NCI-H446 treated with DMSO at 0.1 percent for 48 hours (cell line): ENCODE measurements at places on chromosomes 2 and 18.
A peak's percentile ranks its signal among the peaks of the same experiment; 100 is the strongest.

GRCh38 chr18:61388010-61388409 lies 54.8 kb downstream of the CDH20 start:
- no peak for DNase-seq

DNA sequence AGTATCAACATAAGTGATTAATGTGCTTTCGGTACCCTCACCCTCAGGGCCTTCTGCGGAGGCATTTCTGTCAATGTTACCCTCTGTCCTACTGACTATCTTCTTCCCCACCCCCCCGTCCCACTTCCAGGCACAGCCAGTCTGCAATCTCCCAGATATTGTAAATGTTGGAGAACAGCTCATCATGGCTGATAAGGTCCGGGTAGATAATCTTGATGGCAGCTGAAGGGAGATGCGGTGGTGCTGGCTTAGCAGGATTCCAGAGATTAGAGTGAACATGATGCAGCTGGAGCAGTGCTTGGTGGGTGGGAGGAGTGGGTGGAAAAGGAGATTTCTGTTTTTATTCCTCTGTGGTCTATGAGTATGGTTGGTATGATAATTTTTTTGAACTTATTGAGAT lies 15.5 kb downstream of the GTF2A1L start:
- DNase-seq: no peak

DNA sequence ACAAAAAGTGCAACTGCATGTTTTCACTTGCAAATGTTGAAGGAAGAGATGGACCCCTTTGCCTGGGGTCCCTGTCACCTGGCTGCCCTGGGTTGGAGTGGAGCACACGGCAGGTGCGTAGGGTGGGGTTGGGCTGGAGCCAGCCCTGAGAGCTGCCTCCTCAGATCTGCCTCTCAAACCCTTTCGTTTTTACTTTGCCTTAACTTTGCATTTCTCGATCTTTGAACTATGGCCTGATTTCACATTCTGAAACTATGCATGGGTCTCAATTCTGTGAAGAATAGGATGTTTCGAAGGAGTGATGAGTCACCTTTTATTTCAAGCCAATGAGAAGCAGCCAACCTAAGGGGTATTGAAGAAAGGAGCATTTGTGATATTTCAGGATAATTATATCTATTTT lies 132.8 kb downstream of the ACOXL start:
- DNase-seq: no peak

DNA sequence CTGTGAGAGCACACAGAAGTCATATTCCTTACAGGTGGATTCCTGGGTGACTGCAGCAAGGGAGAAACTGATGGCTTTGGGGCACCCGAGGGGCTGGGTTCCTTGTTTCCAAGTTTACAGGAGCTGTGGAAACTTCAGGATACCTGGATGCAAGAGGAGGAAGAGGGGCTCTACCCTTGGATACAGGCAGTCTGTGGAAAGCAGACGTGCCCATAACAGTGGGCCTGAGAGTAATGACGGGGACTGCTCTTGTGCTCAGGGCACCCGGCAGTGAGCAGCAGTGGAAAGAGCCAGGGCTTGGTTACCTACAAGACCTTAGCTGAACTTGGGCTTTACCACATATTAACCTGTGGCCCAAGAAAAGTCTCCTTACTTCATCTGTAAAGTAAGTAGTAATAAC lies 102.2 kb upstream of the TGFA start:
- DNase-seq: no peak

GRCh38 chr2:205545971-205546816 lies 136.1 kb upstream of the NRP2 start:
- no peak for DNase-seq

DNA sequence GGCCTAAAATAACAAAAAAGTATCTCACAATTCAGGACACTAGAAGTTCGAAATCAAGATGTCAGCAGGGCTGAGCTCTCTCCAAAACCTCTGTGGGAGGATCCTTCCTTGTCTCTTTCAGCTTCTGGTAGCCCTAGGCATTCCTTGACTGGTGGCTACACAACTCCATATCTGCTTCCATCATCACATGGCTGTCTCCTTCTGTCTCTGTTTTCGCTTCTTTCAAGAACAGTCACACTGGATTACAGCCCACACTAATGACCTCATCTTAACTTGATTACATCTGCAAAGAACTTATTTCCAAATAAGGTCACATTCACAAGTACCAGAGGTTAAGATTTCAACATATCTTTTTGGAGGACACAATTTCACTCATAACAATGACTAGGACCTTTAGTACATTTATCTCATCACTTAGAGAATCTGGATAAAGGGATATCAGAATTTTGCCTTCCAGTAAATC lies 275.2 kb downstream of the IRS1 start:
- DNase-seq: no peak

DNA sequence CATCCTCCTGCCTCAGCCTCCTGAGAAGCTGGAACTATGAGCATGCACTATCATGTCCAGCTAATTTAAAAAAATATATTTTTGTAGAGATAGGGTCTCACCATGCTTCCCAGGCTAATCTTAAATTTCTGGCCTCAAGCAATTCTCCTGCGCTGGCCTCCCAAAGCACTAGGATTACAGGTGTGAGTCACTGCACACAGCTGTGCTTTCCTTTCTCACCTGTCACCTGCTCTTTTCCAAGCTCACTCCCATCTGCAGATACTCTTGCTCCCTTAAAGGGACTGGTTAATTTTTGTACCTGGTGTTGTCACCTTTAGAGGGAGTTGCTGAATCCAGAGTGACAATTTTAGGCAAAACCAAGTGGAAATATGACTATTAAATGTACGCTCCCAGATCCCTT lies 178.2 kb downstream of the LOXHD1 start:
- DNase-seq: no peak

- DNase-seq: no peak
Measured at GRCh38 chr2:239882331-239882732, 142.8 kb downstream of the NDUFA10 start.

DNA sequence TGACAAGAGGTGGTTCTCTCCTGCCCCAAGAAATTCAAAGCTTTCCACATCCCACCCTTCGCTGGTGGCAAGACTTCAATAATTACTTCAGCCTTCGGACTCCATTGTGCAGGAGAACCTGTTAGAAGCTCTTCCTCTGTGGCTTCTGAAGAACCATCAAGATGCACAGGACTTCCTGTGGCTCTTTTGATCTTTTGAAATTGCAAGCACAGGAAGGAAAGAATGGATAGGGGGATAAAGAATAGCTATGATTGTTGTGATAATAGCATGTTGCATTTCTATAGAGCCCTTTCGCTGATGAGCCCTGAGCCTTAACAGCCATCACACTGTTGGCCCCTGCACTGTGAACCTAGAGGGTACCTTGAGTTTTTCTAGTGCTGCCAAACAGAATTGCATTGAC lies 7.4 kb downstream of the EPAS1 start:
- no peak for DNase-seq

DNA sequence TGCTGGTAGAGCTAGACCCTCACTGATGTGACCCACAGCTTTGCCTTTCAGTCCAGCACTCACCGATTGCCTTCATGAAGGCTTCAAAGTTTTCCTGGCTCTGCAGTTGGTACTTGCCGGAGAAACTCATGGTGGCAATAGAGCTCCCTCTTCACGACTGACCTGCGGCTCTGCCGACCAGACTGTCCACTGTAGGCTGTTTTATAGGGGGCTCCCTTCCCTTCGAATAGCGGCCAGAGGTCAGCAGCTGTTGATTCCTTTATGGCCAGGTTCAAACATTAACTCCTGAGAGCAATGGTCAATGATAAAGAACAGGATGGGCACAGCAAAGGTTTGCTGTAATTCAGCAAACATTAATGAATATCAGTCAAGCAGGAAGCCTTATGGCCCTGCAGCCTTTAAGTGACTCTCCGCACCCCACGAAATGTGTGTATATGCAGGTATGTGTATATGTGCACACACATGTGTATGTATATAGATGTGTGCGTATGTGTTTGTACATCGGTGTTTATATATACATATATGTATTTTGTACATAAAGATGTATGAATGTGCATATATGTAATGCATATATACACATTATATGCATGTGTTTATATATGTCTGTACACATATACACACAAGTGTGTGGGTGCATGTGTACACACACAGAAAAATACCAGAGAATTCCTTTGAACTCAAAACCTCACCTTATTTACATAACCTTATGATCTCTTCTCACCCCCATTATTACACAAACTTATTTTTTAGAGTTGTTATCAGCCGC lies at the start of gene FABP1:
Gene FABP1 (minus strand): TSS at position 175 of the 766 bp plus-strand sequence. CDS start 45 bp downstream, at position 130.
- no peak for DNase-seq

GRCh38 chr2:196987298-196987648 lies 60.8 kb upstream of the PGAP1 start:
- no peak for DNase-seq

DNA sequence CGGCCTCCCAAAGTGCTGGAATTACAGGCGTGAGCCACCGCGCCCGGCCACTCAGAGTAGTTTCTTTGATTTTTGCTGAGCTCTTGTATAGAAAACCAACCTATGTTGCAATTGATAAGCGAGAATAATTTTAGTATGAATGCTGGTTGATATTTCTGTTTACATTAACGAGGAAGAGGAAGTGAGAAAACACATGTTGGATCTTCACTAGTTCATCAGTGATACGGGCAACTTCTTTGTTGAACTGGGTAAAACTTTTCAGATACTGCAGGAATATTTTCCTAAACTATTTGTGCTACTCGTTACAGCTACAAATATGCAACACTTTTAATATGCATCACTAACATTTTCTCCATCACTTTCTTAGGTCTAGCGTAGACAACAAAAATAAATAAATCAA lies 67.9 kb upstream of the SLC25A52 start:
- no peak for DNase-seq

DNA sequence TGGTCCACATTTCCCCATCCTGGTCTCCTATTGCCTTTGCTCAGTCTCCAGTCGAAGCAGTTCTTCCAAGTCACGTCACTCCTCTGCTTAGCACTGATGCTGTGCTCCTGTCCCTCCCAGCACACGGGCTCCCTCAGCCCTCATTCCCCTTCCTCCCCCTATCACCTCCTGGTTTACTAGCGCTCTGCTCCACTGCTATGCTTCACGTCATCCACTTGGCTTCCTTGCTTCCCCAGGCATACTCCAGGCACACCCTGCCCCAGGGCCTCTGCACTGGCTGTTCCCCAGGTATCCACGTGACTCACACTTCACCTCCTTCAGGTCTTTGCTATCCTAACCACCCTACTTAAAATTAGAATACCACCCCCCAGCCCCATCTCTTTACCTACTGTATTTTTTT lies 269.3 kb downstream of the GLI2 start:
- DNase-seq: no peak

DNA sequence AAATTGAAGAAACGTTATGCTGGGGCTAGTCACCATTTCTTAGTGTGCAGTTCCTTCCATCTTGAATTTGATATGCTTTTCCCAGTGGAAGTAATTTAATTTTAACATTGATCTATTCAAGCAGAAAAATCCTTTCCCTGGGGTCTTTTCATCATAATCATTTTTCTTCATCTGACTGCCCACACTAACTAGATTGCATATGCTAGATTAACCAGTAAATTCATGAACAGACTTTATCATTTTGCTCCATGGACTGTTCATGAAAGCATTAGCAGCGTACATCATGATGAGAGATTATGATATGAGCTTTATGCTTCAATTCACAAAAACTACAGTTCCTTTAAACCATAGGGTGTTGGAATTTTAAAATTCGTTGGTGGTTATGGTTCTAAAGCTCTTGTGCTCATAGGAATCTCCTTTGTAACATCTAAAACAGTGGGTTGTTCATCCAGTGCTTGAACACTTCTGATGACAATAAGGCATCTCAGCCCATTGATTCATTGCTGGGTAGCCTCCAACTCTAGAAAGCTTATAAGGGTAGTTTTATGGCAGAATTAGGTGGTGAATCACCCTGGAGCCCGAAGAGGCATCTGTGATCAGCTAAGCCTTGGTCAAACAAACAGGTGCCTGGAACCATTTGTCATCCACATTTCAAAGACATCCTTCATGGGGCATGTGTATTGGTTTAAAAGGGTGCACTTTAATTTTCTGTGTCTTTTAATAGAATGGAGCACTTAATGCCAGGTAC lies 77.2 kb upstream of the NDUFV2 start:
- DNase-seq: peak; percentile 73

- no peak for DNase-seq
Measured at GRCh38 chr2:13515254-13515653, 798.5 kb downstream of the TRIB2 start.

GRCh38 chr2:23354554-23354953 lies 30.4 kb upstream of the KLHL29 start:
- no peak for DNase-seq

DNA sequence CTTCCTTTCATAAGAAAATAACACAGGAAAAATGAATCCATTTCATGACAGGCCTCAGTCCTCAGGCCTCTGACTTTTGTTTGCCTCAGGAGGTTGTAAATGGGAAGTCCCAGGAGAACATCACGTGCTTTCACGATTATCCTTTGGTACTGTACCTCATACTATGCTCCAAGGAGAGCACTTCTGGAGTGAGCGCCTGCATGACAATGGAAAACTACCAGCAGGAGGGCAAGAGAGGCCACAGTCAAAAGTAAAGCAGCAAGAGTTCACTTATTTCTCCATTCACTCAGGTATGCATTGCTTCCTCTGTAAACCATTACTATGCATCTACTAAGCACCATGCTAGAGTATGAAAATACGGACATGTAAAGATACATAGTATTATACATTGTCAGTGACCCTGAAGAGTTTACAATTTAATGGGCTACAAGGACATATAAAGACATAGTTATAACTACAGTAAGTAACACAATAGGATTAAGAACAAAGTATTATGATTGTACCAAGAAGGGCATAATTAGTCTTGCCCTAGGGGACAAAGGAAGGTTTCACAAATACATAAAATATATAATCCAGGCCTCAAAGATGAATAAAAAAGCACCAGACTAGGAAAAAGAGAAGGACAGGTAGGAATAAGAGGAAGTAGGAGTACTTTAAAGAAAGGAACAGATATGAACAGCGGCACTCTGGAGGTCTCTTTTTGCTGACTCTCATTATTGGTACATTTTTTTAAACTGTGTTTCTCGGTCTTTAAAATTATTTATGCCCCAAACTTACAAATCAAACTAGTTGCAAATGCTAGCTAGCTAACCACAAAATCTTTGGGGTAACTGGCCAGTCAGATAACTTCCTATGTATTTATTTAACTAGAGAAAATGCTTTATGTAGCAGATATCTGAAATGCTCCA lies 806.7 kb downstream of the NRXN1 start:
- no peak for DNase-seq

- no peak for DNase-seq
Measured at GRCh38 chr18:23523429-23524212, 20.3 kb downstream of the RMC1 start.

GRCh38 chr18:74819433-74820059 lies 221.9 kb downstream of the ZNF407 start:
- no peak for DNase-seq
